Activated CD8-positive, alpha-beta T cell treated with anti-CD3 and anti-CD28 coated beads for 36 hours (primary cell): ENCODE measurements at places on chromosomes 1 and 21. TPM values are rescaled to one million over a fixed set of nuclear protein-coding genes. Genes with fewer than 3 reads are reported as not detected.

GRCh38 chr1:94646786-94647555 is 105.4 kb upstream of the F3 start:
- no peaks in the 10 kb centered on the region for H3K36me3 ChIP-seq
- H3K4me1 ChIP-seq: no peaks in the 10 kb centered on the region
- H3K27ac ChIP-seq: no peak overlapping the region
- DNase-seq: no peak
- H3K27me3 ChIP-seq: peaks cover 1% of the 10 kb centered on the region

GRCh38 chr1:180542113-180542837 is 16.5 kb upstream of the OVAAL start:
- no peak overlapping the region for H3K27ac ChIP-seq
- H3K27me3 ChIP-seq: no peaks in the 10 kb centered on the region
- no peaks in the 10 kb centered on the region for H3K36me3 ChIP-seq
- no peak overlapping the region for H3K4me3 ChIP-seq

- H3K27me3 ChIP-seq: no peaks in the 10 kb centered on the region
- DNase-seq: no peak
- H3K4me3 ChIP-seq: no peak overlapping the region
- H3K36me3 ChIP-seq: no peaks in the 10 kb centered on the region
Observed at GRCh38 chr1:78420181-78420580, 70.6 kb upstream of the PTGFR start.

- H3K36me3 ChIP-seq: no peaks in the 10 kb centered on the region
- no peak overlapping the region for H3K27ac ChIP-seq
- H3K4me3 ChIP-seq: no peak overlapping the region
- H3K27me3 ChIP-seq: peaks cover 5% of the 10 kb centered on the region
- peaks cover 7% of the 10 kb centered on the region for H3K4me1 ChIP-seq
Observed at GRCh38 chr1:229089586-229090208, 181.2 kb upstream of the RAB4A start.

- H3K36me3 ChIP-seq: no peaks in the 10 kb centered on the region
- H3K4me3 ChIP-seq: no peak overlapping the region
- DNase-seq: peak; percentile 67
Observed at GRCh38 chr1:94061513-94062443, 59.2 kb downstream of the ABCA4 start.

The POU3F1 gene
- total RNA-seq: not detected
